ENCODE measurements at places on chromosomes 5 and 9.

GRCh38 chr9:89505911-89506310 lies 8.0 kb upstream of the SEMA4D start:
- DNase-seq = no peak

- no peak for DNase-seq
Observed at GRCh38 chr9:128610897-128611296, 45.8 kb downstream of the DYNC2I2 start.

DNA sequence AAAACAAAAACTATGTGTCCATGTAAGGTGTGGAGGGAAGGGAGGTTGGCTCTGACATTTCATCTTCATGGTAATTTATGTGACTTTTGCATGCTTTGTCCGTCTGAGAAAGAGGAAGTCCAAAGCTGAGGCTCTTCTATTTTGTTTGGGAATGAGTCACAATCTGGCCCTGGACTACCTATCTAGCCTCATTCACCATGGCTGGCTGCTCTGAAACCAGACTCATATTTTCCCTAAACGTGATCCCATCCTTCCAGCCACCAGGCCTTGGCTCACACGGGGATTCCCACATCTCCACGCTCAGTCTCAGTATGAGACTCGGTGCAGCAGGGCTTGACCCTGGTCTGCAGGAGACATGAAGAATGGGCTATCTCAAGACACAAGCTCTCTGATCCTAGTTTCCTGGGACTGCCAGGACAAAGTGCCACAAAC lies 672.8 kb downstream of the ACTL7B start:
- DNase-seq = no peak

- no peak for DNase-seq
Observed at GRCh38 chr9:106417685-106418084, 445.3 kb upstream of the ZNF462 start.
